Fibroblast of lung (primary cell): ENCODE measurements at places on chromosomes 7 and 10. TPM values are rescaled to one million over a fixed set of nuclear protein-coding genes. Genes with fewer than 3 reads are reported as not detected.

The ANKRD61 gene
- total RNA-seq = 0.17 and 0.26 TPM in 2 replicates

The CFTR gene
- total RNA-seq = under 0.01 and 0.26 TPM in 2 replicates

The ABCA13 gene
- 0.26 and 10.9 TPM in 2 replicates for total RNA-seq

The NEUROD6 gene
- not detected in 2 replicates for total RNA-seq

The ZPBP gene
- not detected in 2 replicates for total RNA-seq

The STOX1 gene
- total RNA-seq = under 0.01 TPM in 2 replicates

The PLXNA4 gene
- total RNA-seq = 1.2 and 1.8 TPM in 2 replicates

The AKR1C2 gene
- total RNA-seq = 10.6 and 13.4 TPM in 2 replicates

The CASP7 gene
- total RNA-seq = 23.1 and 28.9 TPM in 2 replicates
